Stimulated activated CD4-positive, alpha-beta T cell treated with anti-CD3 and anti-CD28 coated beads, Interleukin-2, amount 100 ng/mL, for 48 hours (primary cell): ENCODE measurements at places on chromosomes 1 and 21.

DNA sequence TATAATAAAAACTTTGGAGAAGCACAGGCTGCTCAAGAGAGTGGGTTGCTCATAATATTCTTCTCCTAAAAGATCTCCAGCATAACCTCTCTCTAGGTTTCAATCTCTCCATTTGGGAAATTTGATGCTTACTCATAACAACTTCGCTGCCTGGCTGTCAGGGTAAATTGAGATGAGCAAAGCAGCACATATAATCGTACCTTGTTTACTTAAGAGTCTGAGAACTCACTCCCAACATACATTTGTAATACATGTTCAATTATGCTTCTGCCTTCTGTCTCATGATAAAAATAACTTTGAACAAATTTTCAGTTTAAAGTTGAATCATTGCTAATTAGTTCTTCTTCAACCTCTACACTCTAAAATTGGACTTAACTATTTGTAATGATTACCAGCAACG lies 68.9 kb downstream of the DUSP10 start:
- no peak for DNase-seq

GRCh38 chr1:237032029-237032428 lies 10.0 kb upstream of the RYR2 start:
- no peak for DNase-seq

DNA sequence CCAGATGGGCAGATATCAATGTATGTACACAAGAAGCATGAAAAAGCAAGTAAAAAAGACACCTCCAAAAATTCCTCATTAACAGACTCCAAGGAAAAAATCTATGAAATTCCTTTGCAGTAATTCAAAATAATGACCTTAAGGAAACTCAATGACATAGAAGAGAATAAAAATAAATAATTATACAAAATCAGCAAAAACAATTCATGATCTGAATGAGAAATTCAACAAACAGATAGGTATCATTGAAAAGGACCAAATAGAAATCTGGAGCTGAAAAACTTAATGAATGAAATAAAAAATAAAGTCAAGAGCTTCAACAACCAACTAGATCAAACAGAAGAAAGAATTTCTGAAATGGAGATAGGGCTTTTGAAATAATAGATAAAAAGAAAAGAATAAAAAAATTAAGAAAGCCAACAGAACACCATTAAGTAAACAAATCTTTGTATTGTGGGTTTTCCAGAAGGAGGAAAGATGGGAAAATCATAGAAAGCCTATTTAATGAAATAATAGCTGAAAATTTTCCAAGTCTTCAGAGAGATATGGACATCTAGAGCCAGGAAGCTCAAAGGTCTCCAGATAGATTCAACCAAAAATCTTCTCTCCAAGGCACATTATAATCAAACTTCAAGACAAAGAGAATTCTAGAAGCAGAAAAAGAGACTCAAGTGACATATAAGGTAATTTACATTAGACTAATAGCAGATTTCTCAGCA lies 52.0 kb upstream of the KCNK1 start:
- no peak for DNase-seq

GRCh38 chr1:231359113-231359512 lies 21.0 kb downstream of the SPRTN start:
- no peak for DNase-seq

GRCh38 chr1:204257446-204257845 lies 43.7 kb upstream of the GOLT1A start:
- DNase-seq, result no peak

- peak; percentile 91 for DNase-seq
Measured at GRCh38 chr1:20633190-20634064, at the start of gene PINK1. PINK1 (plus strand) TSS chr1:20633458; CDS start chr1:20633549, 91 bp downstream.

GRCh38 chr1:207999274-207999915 lies 88.5 kb upstream of the CD34 start:
- no peak for DNase-seq

GRCh38 chr1:208374391-208374941 lies 130.3 kb upstream of the PLXNA2 start:
- no peak for DNase-seq

- no peak for DNase-seq
Measured at GRCh38 chr1:96825231-96825630, 103.6 kb downstream of the PTBP2 start.

DNA sequence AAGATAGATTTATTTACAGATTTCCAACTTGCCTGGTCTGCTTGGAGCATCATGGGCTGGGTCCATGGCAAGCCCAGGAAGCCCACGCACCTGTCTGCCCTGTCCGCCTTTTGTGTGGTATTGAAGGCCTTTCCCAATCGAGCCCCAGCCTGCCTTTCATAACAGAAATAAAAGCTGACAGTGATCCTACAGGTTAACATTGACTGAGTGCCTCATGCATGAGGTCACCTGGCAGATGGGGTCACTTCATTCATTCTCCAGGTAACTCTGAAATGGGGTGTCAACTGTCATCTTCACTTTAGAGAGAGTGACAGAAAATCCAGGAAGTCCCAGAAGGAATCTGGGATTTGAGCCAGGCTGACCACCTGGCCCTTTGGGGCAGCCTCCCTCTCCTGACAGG lies 36.3 kb upstream of the CASZ1 start:
- no peak for DNase-seq

GRCh38 chr1:228206582-228207351 lies 1.1 kb upstream of the OBSCN start:
- no peak for DNase-seq
